ENCODE measurements at places on chromosomes 11 and 22.

- DNase-seq = no peak
Measured at GRCh38 chr11:45470794-45471167, 184.6 kb upstream of the SYT13 start.

- DNase-seq = no peak
Measured at GRCh38 chr11:91209306-91209705, 986.5 kb upstream of the CHORDC1 start.

- DNase-seq = no peak
Measured at GRCh38 chr11:124769806-124770774, 8.0 kb upstream of the ESAM start.

- DNase-seq = no peak
Measured at GRCh38 chr11:123454060-123454651, 24.1 kb downstream of the GRAMD1B start.

- no peak for DNase-seq
Measured at GRCh38 chr11:15568440-15568839, 453.7 kb downstream of the INSC start.

DNA sequence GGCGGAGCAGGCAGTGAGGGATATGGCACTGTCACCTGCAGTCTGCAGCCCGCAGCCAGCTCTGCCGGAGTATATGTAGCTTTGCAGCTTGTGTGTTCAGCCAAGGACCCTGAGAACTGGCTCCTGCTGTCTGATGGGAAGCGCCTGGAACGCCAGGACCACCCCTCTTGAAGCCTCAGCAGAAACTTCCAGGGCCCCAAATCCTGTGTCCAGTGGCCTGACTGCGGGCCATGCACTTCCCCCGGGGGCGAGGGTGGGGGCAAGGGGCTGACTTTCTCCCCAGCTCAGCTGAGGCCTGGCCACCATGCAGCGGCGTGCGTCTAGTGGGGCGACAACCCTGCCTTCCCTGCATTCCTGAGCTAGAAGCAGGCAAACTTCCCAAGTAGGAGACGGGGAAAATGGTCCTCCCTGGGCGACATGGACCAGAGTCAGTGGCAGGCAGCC, 32.3 kb downstream of the PISD start:
- DNase-seq = no peak

- DNase-seq = no peak
Measured at GRCh38 chr11:13663631-13664071, 4.8 kb upstream of the FAR1 start.

DNA sequence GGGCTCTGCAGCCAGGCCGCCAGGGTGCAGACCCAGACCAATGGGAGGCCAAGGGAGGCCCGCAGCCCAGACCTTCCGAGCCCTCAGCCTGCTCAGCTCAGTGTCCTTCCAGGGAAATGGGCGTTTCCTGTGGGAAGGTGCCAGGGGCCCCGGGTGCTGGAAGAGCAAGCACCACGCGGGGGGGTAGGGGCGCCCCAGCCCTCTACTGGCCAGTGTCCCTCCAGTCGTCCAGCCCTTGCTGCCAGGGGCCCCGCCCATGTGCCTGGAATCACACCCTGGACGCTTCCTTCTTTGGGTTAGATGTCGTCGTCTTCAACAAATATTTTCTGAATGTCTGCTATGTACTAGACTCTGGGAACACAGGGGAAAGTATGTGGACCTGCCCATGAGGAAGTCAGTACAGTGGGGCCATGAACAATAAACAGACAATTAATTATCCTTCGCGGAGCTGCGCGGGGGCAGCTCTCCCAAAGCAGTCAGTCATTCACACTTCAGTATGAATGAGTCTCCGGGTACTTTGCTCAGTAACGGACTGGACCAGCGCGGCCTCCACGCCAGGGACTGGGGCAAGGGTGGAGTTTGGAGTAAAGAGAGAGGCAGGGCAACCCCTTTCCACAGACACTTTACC, 60.2 kb downstream of the CDKN1C start:
- DNase-seq = no peak

GRCh38 chr11:125301346-125301745, 136.8 kb downstream of the PKNOX2 start:
- no peak for DNase-seq

GRCh38 chr11:115522302-115522701, 18.1 kb upstream of the CADM1 start:
- no peak for DNase-seq

Data from natural killer cell treated with Interleukin-12 subunit alpha and Interleukin-12 subunit beta and Interleukin-15 and Interleukin-18, amount 100 ng/mL, for 72 hours (primary cell).